ENCODE measurements at places on chromosomes 3 and 15.

- H3K4me3 ChIP-seq = no peak overlapping the region
- H3K27me3 ChIP-seq = peaks cover 16% of the 10 kb centered on the region
- DNase-seq = no peak
- no peaks in the 10 kb centered on the region for H3K36me3 ChIP-seq
Measured at GRCh38 chr3:62625268-62625667, 249.9 kb downstream of the CADPS start.

DNA sequence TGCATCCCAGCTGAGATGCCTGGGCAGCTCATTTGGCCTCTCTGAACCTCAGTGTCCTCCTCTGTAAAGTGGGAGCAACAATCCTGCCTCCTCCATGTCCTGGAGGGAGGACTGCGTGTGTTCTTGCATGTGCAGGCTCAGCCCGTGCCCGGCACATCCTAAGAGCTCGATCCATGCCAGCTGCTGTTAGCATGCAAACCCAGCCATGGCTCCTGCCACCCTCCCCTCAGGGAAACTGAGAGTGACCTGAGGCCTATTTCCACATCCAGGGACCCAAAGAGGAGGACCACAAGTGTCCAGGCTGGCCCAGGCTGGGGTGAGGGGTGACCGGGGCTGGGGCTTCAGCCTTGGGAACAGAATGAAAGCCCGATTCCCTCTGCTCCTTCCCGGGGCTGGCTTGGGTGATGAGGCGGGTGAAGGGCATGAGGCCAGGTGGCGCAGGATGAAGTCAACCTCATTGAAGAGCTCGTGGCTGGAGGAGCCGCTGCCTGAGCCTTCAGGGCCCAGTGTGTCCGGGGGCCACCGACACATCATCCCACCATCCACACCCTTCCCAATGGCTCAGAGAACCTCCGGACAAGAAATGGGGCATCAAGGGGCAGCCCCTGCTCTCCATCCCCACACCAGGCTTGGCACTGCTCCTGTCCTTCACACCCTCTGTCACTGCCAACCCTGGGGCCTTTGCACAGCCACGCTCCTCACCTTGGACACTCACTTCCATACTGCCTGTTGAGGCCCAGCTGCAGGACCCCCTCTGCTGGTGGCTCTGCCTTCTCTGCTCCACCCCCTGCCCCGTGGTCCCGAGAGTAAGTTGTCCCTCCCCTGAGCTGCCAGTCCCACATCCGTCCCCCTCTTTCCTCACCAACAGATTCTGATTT is 42.5 kb downstream of the ADAMTS7 start:
- peak overlapping the region; percentile 82 for H3K27ac ChIP-seq
- H3K36me3 ChIP-seq = no peaks in the 10 kb centered on the region
- H3K4me1 ChIP-seq = peaks cover 16% of the 10 kb centered on the region
- H3K4me3 ChIP-seq = no peak overlapping the region
- no peak for DNase-seq

- no peaks in the 10 kb centered on the region for H3K36me3 ChIP-seq
- no peaks in the 10 kb centered on the region for H3K27me3 ChIP-seq
- H3K4me1 ChIP-seq = no peaks in the 10 kb centered on the region
Measured at GRCh38 chr3:31065765-31066164, 171.3 kb upstream of the GADL1 start.

DNA sequence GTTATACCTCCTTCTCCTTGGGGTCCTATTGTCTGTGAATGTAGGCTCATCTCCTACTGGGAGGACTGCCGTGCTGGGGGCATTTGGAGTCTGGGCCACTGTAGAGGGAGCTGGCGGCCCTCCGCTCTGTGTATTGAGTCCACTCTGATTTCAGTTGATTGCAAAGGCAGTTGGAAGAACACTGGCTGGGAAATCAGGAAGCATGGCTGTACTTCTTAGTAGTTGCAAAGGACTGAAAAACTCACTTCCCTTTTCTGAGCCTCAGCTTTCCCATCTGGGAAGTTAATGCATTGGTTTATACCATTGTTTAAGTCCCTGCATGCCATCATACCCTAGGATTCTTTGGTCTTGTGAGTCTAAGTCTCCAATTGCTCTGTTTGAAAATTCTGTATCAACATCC is 46.7 kb downstream of the TMED3 start:
- H3K4me3 ChIP-seq = no peak overlapping the region
- peaks cover 4% of the 10 kb centered on the region for H3K4me1 ChIP-seq
- H3K27me3 ChIP-seq = no peaks in the 10 kb centered on the region
- no peak overlapping the region for H3K27ac ChIP-seq
- no peak for DNase-seq
- H3K36me3 ChIP-seq = peaks cover 28% of the 10 kb centered on the region

DNA sequence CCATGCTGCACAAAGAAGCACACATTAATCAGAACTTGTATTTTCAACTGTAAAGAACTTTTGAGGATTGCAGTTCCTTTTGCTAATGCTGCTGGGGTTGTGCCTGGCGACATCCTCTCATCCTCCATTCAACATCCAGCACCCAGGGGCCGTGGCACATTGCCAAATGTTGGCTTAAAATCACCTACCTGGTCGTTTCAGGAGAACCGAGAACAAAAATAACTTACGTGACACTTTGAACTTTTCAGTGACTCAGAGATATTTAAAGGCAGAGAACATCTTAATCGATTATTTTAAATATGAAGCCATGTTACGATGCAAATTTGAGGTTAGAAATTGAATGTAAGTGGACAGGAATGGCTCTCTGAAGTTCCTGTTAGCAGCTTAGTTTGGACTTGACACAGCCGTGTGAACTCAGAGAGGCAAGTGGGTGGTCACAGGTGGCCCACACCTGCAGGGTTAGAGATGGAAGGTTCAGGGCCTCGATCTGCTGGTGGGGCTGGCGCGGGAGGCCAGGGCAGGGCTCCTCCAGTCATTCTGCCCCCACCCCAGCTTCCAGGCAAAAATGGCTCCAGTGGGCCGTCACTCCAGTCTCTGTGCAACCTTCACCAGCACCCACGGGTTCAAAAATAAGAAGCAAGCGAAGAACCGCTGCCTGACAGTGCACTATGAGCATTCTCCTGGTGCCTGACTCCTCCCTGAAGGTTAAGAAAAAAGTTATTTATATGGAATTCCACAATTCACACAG is 12.2 kb downstream of the LRRK1 start:
- DNase-seq = no peak
- H3K27me3 ChIP-seq = no peaks in the 10 kb centered on the region
- peaks cover 65% of the 10 kb centered on the region for H3K4me1 ChIP-seq
- peaks cover 64% of the 10 kb centered on the region for H3K36me3 ChIP-seq
- H3K4me3 ChIP-seq = peak overlapping the region; percentile 23

DNA sequence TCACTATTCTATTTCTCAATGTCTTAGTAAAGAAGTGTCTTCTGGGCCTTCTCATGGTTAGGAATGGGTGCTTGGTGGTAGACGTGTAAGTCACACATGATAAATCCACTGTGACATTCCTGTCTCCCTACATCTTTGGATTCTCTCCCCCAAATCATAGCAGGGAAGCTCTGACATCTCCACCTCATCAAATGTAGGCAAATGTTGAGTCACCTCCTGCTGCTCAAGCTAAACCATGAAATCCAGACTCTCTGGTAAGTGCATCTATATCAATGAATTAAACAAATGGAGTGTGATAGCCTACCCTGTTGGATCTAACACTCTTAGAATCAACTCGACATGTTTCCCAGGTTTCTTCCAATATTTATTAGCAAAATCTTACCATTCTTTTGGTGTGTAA is 42.8 kb upstream of the RPL35A start:
- H3K4me3 ChIP-seq = no peak overlapping the region
- H3K27ac ChIP-seq = peak overlapping the region; percentile 56

GRCh38 chr3:178117641-178118040 is 418.6 kb upstream of the KCNMB2 start:
- no peak overlapping the region for H3K4me3 ChIP-seq
- H3K36me3 ChIP-seq = no peaks in the 10 kb centered on the region
- no peak overlapping the region for H3K27ac ChIP-seq

DNA sequence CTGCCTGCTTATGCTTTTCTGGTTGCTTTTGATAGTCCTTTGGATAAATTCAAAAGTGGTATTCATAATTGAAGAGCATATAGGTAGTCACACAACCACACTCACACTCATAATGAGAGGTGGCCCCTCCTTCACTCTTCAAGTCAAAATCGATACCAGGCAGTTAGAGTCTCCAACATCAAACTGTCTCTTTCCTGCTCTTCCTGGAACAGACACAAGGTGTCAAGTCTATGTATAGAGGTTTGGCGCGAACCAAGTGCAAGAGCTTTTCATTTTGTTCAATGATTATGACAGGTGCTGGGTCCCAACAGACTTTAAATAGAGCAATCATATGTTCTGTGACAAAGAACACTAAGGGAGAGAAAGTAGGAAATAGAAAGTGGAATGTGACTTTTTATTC is 29.9 kb upstream of the RGMA start:
- peaks cover 22% of the 10 kb centered on the region for H3K27me3 ChIP-seq
- H3K4me3 ChIP-seq = no peak overlapping the region
- DNase-seq = no peak
- no peak overlapping the region for H3K27ac ChIP-seq
- no peaks in the 10 kb centered on the region for H3K4me1 ChIP-seq

DNA sequence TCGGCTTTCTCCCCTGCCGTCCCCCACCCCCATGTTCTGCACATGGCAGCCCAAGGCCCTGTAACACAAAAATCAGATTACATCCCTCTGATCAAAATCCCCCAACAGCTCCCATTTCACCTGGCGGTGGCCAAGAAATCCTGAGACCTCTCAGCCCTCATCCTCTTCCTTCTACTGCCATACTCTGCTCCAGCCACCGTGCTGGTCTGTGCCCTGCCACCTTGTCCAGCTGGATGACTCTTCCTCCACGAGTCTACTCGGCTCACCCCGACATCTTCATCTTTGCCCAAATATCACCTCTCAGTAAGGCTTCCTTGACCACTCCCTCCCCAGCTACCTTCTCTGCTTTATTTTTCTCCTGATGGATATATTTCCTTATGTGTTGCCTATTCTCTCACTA is 3.1 kb downstream of the CCDC51 start:
- H3K4me3 ChIP-seq = no peak overlapping the region
- no peak for DNase-seq
- no peaks in the 10 kb centered on the region for H3K27me3 ChIP-seq
- H3K27ac ChIP-seq = no peak overlapping the region
- H3K4me1 ChIP-seq = peaks cover 6% of the 10 kb centered on the region

DNA sequence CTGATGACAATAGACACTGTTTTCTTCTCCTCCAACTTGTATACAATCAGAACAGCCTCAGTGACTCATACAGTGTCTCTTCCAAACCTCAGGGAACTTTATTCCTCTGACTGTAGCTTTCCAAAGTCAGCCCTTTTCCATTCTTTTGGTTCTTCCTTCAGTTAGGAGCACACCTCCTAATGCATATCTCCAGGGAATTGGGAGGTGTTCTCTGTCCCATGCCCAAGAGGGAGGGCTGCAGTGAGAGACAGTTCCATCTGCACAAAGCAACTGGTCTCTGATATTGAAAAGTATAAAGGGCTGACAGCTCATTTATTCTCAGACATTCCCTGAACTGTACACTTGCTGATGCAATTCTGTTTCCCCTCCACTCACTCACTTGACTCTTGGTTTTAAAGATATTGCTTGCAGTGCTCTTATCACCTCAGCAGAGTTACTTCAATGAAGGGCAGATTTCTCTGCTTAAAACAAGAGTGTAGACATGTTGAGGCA is 337.8 kb upstream of the TBC1D5 start:
- H3K27ac ChIP-seq = no peak overlapping the region
- DNase-seq = no peak
- H3K27me3 ChIP-seq = peaks cover under 1% of the 10 kb centered on the region
- H3K4me1 ChIP-seq = peaks cover 8% of the 10 kb centered on the region

DNA sequence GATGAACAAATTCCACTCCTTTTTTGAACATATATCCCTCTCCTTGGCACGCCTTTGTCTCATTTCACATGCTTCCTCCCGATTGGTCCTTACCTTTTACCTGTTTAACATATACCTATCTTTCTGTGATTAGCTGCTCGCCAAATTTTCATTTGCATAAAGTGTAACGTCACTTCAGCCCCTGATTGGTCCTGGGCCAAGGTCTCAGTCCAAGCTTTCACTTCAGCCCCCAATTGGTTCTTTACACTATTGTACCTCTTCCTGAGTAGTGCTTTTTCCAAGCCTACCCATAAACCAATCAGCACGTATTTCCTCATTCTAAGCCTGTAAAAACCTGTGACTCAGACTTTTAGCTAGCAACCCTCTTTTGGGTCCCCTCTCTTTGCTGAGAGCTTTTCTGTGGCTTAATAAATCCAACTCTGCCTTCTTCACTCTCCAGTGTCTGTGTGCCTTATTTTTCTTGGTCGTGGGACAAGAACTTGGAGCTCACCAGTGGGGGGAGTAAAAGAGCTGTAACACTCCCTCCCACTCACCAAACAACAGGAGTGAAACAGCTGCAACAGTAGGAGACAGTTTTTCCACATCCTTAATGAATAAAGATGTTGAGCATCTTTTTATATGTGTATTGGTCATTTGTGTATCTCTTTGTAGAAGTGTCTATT is 584 bp upstream of the XCR1 start:
- H3K27me3 ChIP-seq = peaks cover 4% of the 10 kb centered on the region
- peaks cover 18% of the 10 kb centered on the region for H3K4me1 ChIP-seq
- no peak overlapping the region for H3K4me3 ChIP-seq
- no peak for DNase-seq

GRCh38 chr3:71542521-71543370 is 40.8 kb downstream of the FOXP1 start:
- peak overlapping the region; percentile 86 for H3K27ac ChIP-seq
- H3K4me3 ChIP-seq = peak overlapping the region; percentile 83
- H3K27me3 ChIP-seq = no peaks in the 10 kb centered on the region
- peaks cover 49% of the 10 kb centered on the region for H3K4me1 ChIP-seq
- peaks cover 10% of the 10 kb centered on the region for H3K36me3 ChIP-seq

DNA sequence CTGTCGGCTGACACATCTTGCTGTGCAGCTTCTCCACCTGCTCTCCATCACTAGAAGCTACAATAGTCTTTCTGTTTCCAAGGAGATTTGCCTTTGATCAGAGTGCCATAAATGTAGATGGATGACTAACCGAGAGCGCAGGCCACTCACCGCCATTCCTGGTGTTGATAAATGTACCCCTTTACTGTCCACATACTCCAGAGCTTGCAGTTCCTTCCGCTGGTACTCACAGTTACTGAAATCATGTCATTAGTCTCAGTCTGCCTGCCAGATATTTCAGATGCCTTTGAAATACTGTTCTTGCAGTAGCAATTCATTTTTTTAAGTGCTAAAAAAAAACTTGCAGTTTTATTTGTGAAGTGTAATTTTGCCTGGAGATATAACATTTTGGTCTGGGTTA is 72.3 kb downstream of the BLM start:
- no peak for DNase-seq
- H3K36me3 ChIP-seq = peaks cover 21% of the 10 kb centered on the region
- H3K27me3 ChIP-seq = no peaks in the 10 kb centered on the region
- H3K4me1 ChIP-seq = peaks cover 5% of the 10 kb centered on the region
- no peak overlapping the region for H3K27ac ChIP-seq
- no peak overlapping the region for H3K4me3 ChIP-seq

DNA sequence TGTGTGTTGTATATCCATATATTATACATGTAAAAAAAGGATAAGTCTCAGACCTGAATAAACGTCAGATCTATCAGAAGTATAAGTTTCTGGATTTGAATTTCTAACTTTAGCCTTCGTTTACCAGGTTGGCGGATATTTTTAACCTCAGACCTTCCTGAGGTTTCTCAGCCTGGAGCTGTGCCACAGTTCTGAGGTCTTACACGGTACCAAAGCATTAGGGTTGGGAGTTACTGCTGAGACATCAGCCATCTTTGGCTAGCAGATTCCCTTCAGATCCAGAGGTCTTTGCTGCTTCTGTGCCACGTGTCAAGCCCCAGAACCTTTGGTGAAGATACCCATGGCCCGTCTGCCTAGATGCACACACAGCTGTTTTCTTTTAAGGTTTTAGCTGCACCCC is 84.7 kb downstream of the PPP2R3A start:
- no peaks in the 10 kb centered on the region for H3K4me1 ChIP-seq
- H3K27me3 ChIP-seq = peaks cover 2% of the 10 kb centered on the region

GRCh38 chr15:85621094-85621493 is 173.6 kb downstream of the KLHL25 start:
- H3K4me3 ChIP-seq = no peak overlapping the region
- no peaks in the 10 kb centered on the region for H3K27me3 ChIP-seq
- peaks cover 43% of the 10 kb centered on the region for H3K4me1 ChIP-seq
- H3K27ac ChIP-seq = no peak overlapping the region
- no peak for DNase-seq
- peaks cover 10% of the 10 kb centered on the region for H3K36me3 ChIP-seq

Measured in stimulated activated naive B cell treated with anti-CD40 and anti-IgM and Interleukin-4, amounts not matched to agents 10 μg/mL and 1 μg/mL and 100 μg/mL, for 72 hours (primary cell).